ENCODE measurements at places on chromosomes 2 and 18. TPM values are rescaled to one million over a fixed set of nuclear protein-coding genes. Genes with fewer than 3 reads are reported as not detected.

DNA sequence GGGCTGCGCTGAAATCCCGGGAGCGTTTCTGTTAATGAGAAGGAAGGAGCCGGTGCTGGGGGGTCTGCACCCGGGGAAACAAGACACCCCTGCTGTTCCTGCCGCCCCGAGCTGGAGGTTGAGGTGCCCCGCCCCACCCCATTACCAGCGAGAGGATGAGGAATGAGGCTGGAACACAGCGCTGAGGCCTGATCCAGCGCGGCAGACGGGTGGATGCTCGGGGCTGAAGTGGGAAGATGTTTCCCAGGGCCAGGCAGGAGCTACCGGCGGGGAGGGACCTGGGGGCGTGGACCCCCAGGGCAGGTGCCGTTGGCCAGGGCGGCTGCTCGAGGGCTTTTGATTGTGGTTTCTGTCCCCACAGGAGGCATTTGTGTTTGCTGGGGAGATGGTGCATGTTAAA is 134.3 kb upstream of the CTDP1 start:
- no peaks in the 10 kb centered on the region for H3K4me1 ChIP-seq
- H3K36me3 ChIP-seq = no peaks in the 10 kb centered on the region
- no peak overlapping the region for H3K4me3 ChIP-seq
- no peak for DNase-seq
- H3K27me3 ChIP-seq = no peaks in the 10 kb centered on the region

DNA sequence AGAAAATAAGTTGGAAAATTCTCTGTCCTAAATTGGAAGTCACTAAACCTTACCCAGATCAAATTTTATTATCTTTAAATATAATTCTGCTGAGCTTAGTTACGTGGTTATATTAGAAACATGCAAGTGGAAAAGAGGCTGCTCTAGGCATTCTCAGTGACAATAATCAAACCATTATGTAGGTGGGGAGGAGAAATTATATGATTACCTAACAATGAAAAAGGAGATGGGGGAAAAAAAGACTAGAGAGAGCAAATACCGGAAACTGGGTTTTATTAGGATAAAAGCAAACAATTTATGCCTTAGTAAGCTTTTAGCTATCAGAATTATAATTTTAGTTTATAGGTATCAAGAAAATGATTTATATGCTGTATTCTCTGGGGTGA is 53.2 kb downstream of the PHLPP1 start:
- peaks cover 3% of the 10 kb centered on the region for H3K4me1 ChIP-seq
- H3K27me3 ChIP-seq = no peaks in the 10 kb centered on the region
- no peak overlapping the region for H3K27ac ChIP-seq
- H3K4me3 ChIP-seq = no peak overlapping the region
- no peak for DNase-seq

GRCh38 chr2:236894791-236895190 is 190.9 kb upstream of the COPS8 start:
- H3K4me1 ChIP-seq = no peaks in the 10 kb centered on the region
- no peak overlapping the region for H3K4me3 ChIP-seq
- H3K36me3 ChIP-seq = no peaks in the 10 kb centered on the region
- H3K27ac ChIP-seq = no peak overlapping the region

DNA sequence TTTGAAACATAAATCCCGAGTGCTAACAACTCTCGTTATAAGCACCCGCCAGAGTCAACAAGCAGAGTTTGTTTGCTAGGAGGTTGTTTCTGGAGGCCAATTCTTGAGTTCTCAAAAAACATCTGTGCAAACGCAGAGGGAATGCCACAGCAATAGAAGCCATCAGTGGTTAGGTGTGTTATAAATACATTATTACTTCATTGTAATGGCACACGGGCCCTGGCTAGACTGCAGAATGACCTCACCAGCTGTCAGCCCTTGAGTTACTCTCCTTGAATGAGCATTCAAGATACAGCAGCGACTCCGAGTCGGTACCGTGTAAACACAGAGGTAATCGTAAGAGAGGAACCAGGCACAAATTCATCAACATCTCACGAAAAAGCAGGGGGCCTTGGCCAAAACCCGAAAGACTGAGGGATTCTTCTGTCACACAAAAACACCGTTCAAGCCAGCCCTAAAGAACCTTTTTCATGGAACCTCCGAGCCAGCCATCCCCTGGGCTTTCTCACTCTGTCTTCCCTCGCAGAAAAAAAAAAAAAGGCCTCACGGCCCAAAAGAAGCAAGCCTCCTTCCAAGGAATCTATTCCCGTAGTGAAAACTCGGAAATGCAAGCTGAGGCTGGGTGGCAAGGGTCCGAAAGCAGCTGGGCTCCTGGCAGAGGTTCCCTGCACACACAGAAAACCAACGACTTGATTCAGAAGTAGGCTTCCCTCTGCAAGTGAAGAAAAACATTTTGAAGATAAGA is 133.7 kb upstream of the MEIS1 start:
- H3K27ac ChIP-seq = peak overlapping the region; percentile 32
- H3K4me1 ChIP-seq = no peaks in the 10 kb centered on the region
- peak; percentile 18 for DNase-seq
- no peaks in the 10 kb centered on the region for H3K36me3 ChIP-seq

- DNase-seq = peak; percentile 37
- H3K4me3 ChIP-seq = no peak overlapping the region
- no peaks in the 10 kb centered on the region for H3K4me1 ChIP-seq
- peaks cover 18% of the 10 kb centered on the region for H3K36me3 ChIP-seq
- H3K27ac ChIP-seq = no peak overlapping the region
These were observed 48.1 kb downstream of the TMEM185B start for GRCh38 chr2:120174963-120175581.

Gene GALNT13
- 1.6 TPM for polyA plus RNA-seq

- no peak overlapping the region for H3K27ac ChIP-seq
- H3K27me3 ChIP-seq = no peaks in the 10 kb centered on the region
- no peak overlapping the region for H3K4me3 ChIP-seq
- DNase-seq = no peak
These were observed 45.4 kb downstream of the CHN1 start for GRCh38 chr2:174959787-174960186.

Gene CD302
- polyA plus RNA-seq = 42.7 TPM

Gene MYCN
- polyA plus RNA-seq = 17.9 TPM

DNA sequence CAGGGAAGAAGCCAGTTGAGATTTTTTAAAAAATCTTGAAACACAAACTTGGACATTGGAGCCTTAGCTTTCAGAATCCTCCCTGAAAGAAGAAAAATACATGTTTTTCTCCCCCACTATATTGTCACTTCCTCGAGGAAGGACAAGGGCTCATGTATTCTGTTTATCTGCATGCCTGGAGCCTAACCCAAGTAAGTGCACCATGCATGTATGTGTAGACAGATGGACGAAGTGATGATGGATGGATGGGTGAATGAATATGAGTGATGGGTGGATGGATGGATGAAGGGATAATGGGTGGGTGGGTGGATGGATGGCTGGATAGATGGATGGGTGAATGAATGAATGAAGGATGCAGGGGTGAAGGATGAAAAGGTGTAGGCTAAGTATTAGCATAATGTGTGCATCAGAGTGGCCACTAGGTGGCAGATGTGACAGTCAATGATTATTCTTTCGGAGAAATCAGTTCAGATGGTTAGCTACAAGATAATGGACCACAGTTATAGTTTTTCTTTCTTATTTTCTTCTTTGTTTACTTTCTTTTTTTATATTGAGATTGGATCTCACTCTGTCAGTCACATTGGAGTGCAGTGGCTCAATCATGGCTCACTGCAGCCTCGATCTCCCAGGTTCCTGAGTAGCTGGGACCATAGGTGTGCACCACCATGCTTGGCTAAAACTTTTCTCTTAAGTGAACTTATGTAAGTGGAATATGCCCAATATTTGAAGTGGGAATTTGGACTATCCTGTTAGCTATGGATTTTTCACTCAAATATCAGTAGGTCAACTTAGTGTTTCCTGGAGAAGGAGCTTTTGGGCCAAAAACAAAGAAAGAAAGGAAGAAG is 18.5 kb upstream of the CCDC93 start:
- H3K4me3 ChIP-seq = no peak overlapping the region
- DNase-seq = peak; percentile 12
- H3K27ac ChIP-seq = no peak overlapping the region
- H3K4me1 ChIP-seq = no peaks in the 10 kb centered on the region
- H3K36me3 ChIP-seq = no peaks in the 10 kb centered on the region
- H3K27me3 ChIP-seq = peaks cover 11% of the 10 kb centered on the region

DNA sequence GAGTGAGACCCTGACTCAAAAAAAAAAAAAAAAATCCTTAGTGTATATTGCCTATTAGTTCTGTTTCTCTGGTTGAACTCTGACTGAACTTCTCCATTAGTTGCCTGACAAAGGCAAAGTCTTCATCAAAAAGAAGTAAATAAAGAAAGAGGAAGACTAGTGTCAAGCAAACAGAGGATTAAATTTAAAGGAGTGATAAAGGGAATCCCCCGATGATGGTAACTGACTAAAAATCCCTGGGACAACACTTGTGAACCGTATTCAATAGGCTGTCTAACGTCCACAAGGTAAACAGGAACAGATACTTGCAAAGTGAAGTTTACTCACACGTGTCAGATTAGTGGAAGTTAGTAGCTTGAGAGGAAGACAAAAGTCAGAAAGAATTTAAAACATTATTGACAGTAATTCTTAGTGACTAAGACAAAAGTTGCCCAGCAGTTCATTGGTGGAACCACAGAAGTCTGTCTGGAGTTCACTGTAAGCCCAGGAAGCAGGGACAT is 26.2 kb upstream of the SPOPL start:
- H3K27ac ChIP-seq = no peak overlapping the region
- no peak overlapping the region for H3K4me3 ChIP-seq
- no peaks in the 10 kb centered on the region for H3K36me3 ChIP-seq
- H3K4me1 ChIP-seq = no peaks in the 10 kb centered on the region
